WTC11 (cell line): ENCODE measurements at places on chromosomes 16 and 17.
A peak's percentile ranks its signal among the peaks of the same experiment; 100 is the strongest.

- no peak for DNase-seq
These were observed 229.2 kb downstream of the COPRS start for GRCh38 chr17:31629696-31630470.

GRCh38 chr16:27174007-27174406 is 29.3 kb upstream of the KDM8 start:
- DNase-seq = no peak

DNA sequence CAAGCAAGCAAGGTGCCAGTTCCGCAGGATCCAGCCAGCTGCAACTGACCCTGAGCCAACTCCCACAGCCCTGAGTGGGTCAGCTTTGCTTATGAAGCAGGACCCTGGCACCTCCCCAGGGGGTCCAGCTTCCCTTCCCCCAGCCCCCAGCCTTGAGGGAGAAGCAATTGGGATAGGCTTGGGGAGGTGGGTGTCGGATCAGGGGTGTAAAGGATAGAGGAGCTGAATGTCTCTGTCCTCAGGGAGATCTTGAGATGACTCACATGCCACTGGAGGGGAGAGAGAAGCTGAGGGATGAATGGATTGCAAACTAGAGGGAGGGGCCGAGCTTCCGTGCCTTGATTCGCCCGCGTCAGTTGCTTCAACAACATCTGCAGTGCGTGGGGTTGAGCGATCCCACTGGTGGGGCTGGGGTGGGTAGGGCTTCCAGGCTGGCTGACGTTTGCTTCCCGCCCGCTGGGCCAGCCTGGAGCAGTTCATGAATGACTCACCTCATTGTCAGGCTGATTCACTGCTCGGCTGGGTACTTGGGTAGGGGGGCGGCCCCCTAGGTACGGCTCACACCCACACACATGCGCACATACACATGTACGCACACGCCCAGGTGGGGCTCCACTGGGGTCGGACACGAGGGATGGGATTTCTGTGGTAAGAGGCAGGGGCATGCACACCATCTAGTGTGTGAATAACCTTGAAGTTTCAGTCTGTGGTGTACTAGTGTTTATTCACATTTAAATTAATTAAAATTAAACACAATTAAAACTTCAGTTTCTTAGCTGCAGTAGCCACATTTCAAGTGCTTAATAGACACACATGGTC is 3.6 kb upstream of the HROB start:
- DNase-seq = peak; percentile 60

- peak; percentile 68 for DNase-seq
These were observed 48.0 kb upstream of the CDYL2 start for GRCh38 chr16:80852261-80852872.

DNA sequence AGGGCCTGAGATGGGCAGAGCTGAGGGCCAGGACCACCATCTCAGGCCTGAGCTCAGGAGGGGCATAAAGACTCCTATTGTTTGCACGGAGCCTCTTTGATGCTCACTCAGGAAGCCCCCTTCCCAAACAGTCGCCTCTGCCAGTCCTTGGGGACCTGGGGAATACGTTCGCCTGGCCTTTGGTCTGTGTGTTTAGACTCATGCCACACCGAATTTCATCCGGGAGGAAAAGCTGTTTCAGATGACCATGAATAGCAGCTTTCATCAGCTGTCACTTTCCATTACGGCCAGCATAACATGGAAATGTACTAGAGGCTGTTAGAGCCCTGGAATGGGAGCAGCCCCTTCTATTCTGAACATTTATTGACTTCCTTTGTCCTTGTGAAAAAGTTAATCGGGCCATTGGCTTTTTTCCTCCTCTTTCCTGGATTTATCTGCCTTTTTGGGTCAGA is 139.0 kb downstream of the HS3ST3A1 start:
- no peak for DNase-seq

DNA sequence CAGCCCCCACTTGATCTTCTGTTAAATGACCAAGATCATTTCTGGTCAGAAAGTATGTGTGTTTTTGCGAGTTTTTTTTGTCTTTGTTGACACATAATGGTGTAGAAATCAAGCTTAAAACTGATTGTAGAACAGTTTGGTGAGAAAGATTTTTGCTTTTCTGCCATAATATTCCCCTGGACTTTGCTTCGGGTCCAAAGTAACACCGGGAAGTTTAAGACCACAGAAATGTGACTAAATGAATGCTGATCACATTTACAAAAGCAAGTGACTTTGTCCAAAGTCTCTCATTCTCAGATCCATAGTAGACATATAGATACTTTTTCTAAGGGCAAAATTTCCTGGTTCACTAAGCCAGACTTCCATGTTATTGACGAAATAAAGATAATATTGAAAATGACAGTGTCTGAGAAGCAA is 2.6 kb downstream of the FAM20A start:
- DNase-seq = no peak

DNA sequence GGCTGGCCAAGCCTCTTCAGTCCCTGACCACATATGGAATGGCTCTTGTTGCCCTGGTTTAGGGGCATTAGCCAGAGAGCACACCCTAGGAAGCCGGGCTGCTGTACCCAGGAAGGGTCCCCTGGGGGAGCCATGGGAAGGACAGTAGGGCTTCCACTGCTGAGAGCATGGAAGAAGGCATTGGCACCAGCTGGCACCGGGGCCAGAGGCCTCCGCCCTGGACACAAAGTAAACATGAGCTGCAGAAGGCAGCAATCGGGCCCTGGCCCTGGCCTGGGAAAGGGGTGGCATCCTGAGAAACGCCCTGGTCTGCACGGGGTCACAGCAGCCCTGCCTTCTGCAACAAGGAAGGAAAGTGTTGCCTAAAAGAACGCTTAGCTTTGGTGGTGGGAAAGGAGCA is 49.4 kb downstream of the VAC14 start:
- no peak for DNase-seq

DNA sequence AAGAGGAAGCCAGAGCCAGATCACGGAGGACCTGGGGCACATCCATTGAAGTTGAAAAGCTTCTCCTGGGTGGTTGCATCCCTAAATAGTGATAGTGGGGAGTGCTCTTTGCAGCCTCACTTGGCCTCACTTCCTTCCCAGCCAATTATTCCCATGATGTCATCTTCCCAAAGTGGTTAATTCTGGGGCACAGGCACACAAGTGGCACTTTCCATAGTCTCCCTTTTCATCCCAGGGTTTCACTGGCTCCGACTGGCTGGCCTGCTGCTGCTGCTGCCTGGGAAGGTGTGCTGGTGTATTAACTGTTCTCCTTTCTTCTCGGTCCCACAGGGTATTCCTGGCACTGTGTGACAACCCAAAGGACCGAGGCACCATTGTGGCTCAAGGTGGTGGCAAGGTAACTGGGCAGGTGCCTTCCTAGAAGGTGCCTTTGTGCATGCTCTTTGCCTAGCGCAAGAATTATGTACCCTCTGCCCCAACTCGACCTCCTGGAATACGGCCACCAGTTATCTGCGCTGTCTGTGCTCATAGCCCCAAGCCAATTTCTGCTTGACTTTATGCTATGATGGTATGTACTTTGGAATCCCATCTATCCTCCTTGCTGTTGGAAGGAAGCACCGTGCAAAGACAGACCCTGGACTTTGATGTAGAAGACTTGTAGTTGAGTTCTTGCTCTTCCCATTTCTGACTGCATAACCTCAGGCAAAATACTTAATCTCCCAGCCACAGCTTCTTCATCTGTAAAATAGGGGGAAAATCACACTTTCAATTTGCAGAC is 18.4 kb downstream of the SLC35G3 start:
- no peak for DNase-seq

DNA sequence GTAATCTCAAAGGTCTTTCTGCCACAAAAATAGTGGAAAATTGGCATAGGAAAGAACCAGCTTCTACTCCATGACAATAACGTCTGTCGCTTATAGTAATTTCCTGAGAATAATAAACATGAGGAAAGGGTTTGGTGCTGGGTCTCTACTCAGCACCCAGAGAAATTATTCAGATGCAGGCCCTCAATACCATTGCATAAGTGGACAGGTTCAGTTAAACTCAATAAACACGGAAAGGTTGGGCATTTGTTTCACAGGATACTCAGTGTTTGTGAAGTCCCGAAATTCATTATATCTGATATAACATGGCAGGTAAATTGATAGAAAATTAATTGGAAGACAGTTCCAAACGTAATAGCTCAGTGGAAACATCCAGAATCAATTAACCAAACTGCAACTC is 254.0 kb downstream of the CNTNAP4 start:
- DNase-seq = no peak

DNA sequence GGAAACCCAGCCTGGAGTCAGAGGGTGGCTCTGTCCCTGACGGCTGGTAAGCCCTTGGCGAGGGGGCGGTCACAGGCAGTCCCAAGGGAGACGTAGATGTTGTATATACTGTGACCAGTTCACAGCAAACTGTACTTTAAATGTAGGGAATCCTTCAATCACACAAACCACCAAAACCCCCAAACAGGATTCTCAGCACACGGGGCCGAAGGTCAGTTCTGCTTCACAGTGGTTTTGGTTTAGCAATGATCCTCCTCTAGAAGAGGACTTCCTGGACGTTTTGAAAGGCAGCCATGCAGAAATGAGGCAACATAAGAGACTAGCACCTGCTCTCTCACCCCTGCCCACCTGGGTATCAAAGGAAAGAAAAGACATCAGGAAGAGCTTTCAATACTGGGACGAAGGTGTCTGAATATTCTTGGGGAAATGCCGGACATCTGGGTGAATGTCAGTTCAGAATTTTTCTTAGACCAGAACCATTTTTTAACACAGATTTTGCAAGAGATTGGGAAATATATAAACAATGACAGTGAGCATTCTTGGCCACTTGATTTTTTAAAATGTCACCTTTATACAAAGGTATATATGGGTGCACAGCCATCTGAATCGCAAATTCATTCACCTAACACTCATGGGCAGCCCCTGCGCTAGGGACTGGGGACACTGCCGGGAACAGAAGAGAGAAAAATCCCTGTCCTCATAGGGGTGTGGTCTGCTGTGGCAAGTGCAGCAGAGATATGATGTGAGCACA is 74.2 kb downstream of the CRISPLD2 start:
- no peak for DNase-seq

- DNase-seq = no peak
These were observed 33.2 kb downstream of the SPHK1 start for GRCh38 chr17:76417499-76418143.

GRCh38 chr17:59811209-59811608 is 81.5 kb downstream of the TUBD1 start:
- DNase-seq = no peak

GRCh38 chr17:78343187-78343542 is 16.7 kb downstream of the SOCS3 start:
- DNase-seq = no peak

GRCh38 chr17:72465191-72466024 is 344.6 kb downstream of the SOX9 start:
- no peak for DNase-seq

GRCh38 chr16:88705801-88706228 is 393 bp downstream of the RNF166 start:
- no peak for DNase-seq

DNA sequence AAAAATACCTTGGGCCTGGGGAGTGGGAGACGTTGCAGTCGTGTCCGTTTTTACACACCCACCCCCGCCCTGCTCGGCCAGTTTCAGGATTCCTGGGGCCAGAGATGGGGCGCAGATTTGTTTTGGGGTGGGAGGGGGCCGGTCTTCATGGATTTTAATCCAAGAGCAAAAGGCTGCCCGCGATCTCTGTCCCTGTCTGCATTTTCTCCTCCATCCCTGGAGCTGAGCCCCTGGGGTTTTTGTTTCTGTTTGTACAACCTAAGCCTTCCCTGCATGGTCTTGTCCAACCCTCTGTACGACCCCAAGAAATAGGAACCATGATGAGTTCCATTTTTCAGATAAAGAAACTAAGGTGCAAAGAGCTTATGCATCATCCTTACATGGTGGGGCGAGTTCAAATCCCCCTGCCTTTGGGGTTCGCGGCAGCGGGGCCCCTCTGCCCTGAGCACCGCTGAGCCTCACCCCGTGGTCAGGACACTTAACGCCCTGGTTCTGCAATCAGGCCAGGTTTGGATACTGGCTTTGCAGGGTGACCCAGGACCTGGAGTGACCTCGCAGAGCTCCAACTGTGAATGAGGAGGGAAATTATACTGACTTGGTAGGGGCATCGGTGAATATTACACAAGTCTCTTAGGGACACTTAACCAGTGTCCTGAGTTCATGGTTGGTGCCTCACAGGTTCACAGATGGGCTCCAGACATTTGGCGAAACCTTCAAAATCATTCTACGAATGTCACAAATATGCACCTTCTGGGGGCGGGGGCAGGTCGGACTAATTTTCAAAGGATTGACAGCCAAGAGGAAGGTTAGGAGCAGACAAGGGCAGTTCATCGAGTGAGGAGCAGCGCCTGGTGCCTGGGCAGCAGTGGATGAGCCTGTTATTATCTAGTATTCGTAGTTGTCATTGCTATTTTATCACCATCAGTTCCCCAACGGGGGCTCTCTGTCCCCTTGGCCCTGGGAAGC is 4.1 kb upstream of the FOXF1 start:
- DNase-seq = no peak

- no peak for DNase-seq
These were observed 76.1 kb upstream of the IRX3 start for GRCh38 chr16:54362591-54363206.

- no peak for DNase-seq
These were observed 25.5 kb upstream of the METRNL start for GRCh38 chr17:83053739-83054451.
